ENCODE measurements at places on chromosomes 3 and 15.

- DNase-seq: no peak
These were observed 104.4 kb downstream of the THSD4 start for GRCh38 chr15:71219645-71220044.

DNA sequence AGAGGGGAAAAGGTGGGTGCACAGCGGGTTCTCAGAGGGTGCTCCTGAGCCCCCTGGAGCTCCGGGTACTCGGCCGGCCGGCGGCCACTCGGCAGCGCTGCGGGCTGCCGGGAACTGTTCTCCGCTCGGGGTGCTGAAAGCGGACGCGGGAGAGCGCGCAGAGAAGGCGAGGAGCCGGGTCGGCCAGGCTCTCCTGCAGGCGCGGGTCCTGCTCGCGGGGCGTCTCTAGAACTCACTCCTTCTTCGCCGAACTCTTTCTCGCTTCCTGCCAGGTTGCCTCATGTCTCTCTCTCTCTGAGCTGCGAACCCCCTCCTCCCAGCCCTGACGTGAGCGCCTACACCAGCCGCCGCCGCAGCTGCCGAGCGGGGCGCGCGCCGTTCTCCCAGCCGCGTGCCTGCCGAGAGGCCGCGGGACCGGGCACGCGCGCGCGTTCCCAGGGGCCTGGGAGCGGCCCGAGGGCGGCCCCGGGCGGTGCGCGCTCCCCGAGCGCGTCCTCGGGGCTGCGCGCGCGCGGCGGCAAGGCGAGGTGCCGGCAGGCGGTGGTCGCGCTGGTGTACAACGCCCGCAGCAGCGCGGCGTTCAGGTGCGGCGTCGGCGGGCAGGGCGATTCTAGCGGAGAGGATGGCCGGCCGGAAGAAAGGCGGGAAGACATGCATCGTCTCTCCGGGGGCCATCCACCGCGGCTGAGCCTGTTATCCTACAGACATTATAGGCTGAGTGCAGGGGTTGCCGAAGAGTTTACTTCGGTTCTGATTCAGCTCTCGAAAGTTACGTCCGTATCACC lies at the start of gene PEX5L:
Gene PEX5L (minus strand): TSS at position 267 of the 785 bp plus-strand sequence. CDS start 338 bp downstream, outside the sequence.
- peak; percentile 63 for DNase-seq

- DNase-seq: no peak
These were observed 46.2 kb downstream of the HMCES start for GRCh38 chr3:129324855-129325254.

- DNase-seq: no peak
These were observed 33.1 kb downstream of the PYGO1 start for GRCh38 chr15:55555089-55555488.

GRCh38 chr3:155963570-155963969 lies 93.1 kb downstream of the GMPS start:
- no peak for DNase-seq

DNA sequence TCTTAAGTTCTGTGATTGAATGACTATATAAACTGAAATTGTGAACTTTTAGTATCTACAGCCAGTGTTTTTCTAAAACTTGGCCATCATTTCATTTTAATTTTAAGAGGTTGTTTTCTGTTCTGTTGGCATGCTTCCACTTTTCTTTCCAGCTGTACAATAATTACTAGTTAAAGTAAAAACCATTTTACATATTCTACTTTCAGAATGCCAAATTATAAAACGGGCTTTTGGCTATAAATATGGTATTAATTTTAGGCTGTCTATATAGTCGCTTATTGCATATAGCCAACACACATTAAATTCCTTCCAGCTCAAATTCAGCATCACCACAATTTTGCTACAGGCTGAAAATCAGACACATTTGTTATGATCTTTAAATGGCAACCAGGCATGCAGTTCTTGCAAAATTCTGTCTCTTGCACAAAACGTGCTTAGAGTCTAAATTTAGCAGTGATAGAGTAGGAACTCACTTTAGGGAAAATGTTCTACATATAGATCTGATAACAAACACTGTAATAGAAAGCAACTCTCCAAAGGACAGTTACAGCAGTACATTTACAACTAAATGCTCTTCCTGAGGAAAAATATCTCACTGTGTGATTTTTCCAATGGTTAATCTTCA lies 81.1 kb downstream of the BTD start:
- DNase-seq: no peak

- no peak for DNase-seq
These were observed 24.4 kb downstream of the SEC61A1 start for GRCh38 chr3:128076483-128077201.

DNA sequence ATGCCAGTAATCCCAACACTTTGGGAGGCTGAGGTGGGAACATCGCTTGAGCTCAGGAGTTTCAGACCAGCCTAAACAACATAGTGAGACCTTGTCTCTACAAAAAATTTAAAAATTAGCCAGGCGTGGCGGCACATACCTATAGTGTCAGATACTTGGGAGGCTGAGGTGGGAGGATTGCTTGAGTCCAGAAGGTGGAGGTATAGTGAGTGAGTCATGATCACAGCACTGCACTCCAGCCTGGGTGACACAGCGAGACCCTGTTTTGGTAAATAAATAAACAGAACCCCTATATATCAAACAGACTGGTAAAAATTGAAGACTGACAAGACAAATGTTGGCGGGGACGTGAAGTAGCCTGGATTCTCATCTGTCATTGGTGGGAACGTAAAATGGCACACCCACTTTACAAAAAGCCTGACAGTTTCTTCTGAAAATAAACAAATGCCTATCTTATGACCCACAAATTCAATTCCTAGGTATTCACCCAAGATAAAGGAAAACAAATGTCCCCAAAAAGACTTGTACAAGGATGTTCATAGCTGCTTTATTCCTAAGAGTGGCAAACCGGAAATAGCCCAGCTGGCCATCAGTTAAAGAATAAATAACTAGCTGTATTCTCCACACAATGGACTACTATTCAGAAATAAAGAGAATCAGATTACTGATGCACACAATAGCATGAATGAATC lies 47.0 kb upstream of the GK5 start:
- DNase-seq: no peak

DNA sequence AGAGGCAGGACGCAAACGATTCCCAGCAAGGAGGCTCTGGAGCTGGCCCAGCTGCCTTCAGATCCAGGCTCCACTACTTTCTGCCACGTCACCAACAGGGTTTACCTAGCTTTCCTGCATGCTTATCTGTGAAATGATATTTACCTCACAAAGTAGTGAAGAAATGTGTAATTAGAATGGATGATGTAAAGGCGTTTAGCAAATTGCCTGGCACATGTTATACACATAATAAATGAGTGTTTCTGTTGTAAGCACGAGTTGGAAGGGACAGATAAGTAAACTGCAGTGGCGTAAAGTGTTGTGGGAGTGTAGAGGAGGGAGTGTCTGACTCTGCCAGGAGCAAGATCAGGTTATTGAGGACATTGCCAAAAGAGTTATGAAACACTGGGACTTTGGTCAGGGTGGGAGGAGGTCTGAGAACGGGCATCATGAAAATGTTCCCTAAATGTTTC lies 3.5 kb upstream of the CHAC1 start:
- no peak for DNase-seq

DNA sequence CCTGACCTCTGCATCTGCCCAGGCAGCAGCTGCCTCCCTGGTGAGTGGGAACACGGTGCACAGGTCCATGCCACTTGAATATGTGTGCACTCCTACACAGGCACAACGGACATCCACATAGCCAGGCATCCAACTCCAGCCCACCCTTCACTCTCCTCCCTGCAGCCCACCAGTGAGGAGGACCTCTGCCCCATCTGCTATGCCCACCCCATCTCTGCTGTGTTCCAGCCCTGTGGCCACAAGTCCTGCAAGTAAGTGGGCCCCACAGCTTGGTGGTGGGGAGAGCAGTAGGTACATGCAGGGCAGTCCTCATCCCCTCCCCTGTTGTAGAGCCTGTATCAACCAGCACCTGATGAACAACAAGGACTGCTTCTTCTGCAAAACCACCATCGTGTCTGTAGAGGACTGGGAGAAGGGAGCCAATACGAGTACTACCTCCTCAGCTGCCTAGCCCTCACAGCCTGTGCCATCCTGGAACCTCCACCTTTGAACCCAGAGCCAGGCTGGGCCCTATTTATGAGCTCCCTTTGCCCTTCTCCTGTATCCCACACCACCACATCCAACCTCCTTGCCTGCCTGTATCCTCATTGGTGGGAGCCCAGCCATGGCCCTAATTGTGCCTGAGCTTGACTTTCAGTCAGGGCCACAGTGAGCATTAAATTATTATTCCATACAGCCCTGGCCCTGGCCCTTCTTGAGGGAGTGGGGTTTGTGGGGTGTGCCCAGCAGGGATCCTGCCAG lies 1.5 kb upstream of the AMIGO3 start:
- DNase-seq: no peak

- DNase-seq: no peak
These were observed 16.8 kb downstream of the HACD2 start for GRCh38 chr3:123568034-123568433.

DNA sequence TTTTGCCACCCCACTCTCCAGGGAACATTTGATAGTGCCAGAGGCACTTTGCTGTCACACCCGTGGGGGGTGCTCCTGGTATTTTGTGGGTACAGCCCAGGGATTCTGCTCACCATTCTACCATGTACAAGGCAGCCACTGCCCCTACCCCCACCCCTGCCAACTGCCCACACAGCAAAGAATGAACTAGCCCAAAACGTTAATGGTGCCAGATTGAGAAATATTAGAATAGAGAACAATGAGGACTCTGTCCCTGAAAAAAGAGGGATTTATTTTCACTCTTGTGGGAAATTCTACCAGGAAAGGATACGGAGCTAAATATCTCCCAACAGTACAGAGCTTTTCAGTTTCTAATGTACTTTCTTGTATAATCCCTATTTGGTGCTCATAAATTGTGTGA lies 154.5 kb upstream of the SUCLG2 start:
- DNase-seq: no peak

- DNase-seq: no peak
These were observed 2.5 kb upstream of the CNTN4 start for GRCh38 chr3:2096216-2096615.

DNA sequence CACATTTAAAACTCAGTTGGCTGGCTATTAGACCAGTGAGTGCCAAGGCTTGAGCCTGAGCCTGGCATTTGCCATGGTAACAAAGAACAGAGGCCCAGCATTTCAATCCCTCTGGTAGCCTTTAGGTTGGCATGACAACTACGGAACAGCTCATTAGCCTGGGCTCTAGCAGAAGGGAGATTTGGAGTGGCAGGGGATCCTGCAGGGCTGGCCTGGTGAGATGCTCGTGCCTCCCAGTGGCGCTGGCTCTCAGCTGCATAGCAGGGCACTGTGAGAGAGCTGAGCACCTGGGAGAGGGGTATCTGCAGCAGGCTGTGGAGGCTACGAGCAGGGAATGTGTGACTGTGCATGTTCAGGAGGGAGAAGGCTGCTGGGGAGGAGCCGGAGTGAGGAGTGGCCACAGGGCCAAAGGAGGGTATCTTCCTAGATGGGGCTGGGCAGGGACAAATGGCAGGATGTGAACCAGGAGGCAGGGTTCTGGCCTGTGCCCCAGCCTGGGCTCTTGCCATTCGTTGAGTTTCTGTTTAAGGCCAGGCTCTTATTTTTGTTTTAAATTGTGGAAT lies 5.6 kb upstream of the ABTB1 start:
- no peak for DNase-seq

DNA sequence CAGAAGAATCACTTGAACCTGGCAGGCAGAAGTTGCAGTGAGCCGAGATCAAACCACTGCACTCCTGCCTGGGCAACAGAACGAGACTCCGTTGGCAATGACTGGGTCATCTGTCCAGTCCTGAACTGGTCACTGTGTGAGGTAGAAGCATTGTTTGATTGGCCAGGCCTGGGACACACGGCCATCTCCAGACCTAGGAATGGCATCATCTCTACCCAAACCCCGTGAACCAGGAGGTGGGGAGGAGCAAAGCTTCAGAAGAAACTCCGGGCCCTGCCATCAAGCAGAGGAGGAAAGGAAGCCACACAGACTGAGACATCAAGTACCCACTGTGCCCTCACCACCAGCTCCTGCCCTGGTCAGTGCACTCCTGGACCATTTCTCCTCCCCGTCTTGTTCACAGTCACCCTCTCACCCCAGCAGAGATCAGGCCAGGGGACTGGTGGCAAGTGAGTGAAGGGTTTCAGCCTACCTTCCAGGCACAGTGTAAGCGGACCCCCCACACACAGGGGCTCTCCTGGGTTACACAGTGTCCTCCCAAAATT lies 31.6 kb downstream of the GOLGA6L2 start:
- DNase-seq: no peak

GRCh38 chr3:48151807-48152427 lies 36.3 kb downstream of the CDC25A start:
- DNase-seq: no peak

Measured in NT2/D1 (cell line).